Cardiac muscle cell (in vitro differentiated cells and primary cell): ENCODE measurements at places on chromosomes 12 and 14. TPM values are rescaled to one million over a fixed set of nuclear protein-coding genes. Genes with fewer than 3 reads are reported as not detected.

- no peak overlapping the region for H3K27ac ChIP-seq
- no peak for DNase-seq
- no peaks in the 10 kb centered on the region for H3K36me3 ChIP-seq
- H3K27me3 ChIP-seq, result no peaks in the 10 kb centered on the region
- no peak overlapping the region for H3K4me3 ChIP-seq
Measured at GRCh38 chr12:16086942-16087341, 175.8 kb downstream of the DERA start.

DNA sequence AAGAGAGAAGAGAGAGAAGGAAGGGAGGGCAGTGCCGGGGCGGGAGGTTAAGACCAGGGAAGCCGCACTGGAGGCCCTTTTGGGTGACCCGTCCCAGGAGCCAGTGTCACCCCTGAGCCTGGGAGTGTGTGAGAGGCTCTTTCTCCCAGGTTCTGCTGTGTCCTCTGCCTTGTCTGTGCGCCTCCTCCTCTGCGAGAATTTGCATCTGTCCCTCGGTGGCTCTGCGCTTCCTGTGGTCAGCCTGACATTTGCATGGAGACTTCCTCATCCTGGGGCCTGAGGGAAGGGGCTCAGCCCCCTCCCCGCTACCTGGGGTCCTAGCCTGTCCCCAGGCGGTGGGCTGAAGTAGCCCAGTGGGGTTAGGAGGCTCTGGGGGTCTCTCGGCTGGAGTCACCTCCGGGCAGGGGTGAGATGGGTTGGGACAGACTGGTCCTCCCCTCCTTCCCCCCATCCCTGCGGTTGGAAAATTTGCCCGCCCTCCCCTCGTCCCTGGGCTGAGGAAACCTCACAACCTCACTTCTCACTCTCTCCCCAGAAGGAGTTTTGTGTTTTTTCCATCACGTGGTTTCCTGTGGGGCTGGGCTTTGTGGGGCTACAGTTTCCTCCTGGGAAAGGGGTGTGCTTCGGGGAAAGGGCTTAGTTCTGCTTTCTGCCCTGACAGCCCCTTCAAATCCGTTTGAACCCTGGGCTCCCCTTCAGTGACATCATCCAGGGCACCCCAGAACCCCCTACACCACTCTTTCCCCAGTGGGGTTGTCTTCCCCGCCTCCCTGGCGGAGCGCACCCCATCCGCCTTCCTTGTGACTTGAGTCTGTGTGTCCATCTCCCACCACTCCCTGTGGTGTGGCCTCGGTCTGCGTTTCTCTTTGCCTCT lies 2.5 kb downstream of the PTPN6 start:
- no peaks in the 10 kb centered on the region for H3K4me1 ChIP-seq
- H3K36me3 ChIP-seq, result no peaks in the 10 kb centered on the region
- H3K4me3 ChIP-seq, result no peak overlapping the region

DNA sequence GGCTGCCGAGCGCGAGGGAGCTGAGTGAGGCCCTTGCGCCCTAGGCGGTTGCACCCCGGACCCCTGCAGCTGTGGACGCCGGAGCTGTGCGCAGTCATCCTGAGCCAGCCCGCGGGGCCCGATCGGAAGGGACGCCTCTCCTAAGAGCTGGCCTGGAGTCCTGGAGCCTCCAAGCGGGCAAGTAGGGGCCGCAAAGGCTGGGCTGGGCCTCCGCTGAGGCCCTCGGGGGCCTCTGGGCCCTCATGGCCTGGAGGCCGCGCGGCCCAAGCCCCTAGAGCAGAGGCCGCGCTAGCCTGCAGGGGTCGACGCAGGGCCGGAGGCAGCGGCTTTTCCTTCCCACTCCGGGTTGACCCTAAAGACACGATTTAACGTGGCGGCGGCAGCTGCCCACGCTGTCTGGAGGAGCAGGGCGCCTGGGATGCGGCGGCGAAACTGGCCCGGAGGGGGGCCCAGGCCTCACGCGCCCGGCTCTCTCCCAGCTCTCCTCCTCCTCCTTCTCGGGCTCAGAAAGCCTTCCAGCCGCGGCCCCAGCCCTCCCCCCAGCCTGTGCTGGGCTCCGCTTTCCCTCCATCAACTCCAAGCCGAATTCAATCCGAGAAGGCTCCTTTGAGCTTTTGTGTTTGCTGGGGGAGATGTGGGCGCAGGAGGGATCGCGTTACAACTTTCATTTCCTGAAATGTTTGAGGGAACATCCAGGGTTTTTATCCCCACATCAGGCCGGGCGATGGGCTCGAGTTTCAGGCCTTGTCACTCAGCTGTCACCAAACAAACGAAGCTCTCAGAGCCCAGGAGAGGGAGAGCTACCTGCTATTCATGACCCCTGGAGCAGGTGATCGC lies 11.6 kb downstream of the SIX1 start:
- H3K4me3 ChIP-seq, result peak overlapping the region; percentile 19
- peak; percentile 40 for DNase-seq
- no peaks in the 10 kb centered on the region for H3K36me3 ChIP-seq
- H3K4me1 ChIP-seq, result no peaks in the 10 kb centered on the region
- peaks cover 79% of the 10 kb centered on the region for H3K27me3 ChIP-seq

- H3K4me1 ChIP-seq, result no peaks in the 10 kb centered on the region
- no peak overlapping the region for H3K4me3 ChIP-seq
- H3K27me3 ChIP-seq, result no peaks in the 10 kb centered on the region
- H3K27ac ChIP-seq, result no peak overlapping the region
- H3K36me3 ChIP-seq, result no peaks in the 10 kb centered on the region
Measured at GRCh38 chr14:86654558-86655184, 1124.7 kb downstream of the FLRT2 start.

PMCH gene
- total RNA-seq, result not detected in 2 replicates

LTB4R gene
- total RNA-seq, result 8.5 and 8.8 TPM in 2 replicates
